ENCODE measurements at places on chromosomes 2 and 18. TPM values are rescaled to one million over a fixed set of nuclear protein-coding genes. Genes with fewer than 3 reads are reported as not detected.

Gene C2orf66
- total RNA-seq: 0.33 TPM

Gene ACTG2
- not detected for total RNA-seq

Gene ESPNL
- 0.18 TPM for total RNA-seq

Gene NXPH2
- not detected for total RNA-seq

Gene UGT1A3
- total RNA-seq: not detected

Gene ZC3H15
- total RNA-seq: 67.5 TPM

Measured in activated CD4-positive, alpha-beta memory T cell treated with anti-CD3 and anti-CD28 coated beads, Interleukin-2, amount 10 ng/mL, durations not matched to agents 7 days and 5 days (primary cell).